ENCODE measurements at places on chromosomes 7 and 10.

- no peak overlapping the region for H3K4me3 ChIP-seq
- no peaks in the 10 kb centered on the region for H3K36me3 ChIP-seq
- no peaks in the 10 kb centered on the region for H3K4me1 ChIP-seq
- H3K27me3 ChIP-seq: no peaks in the 10 kb centered on the region
- no peak overlapping the region for H3K27ac ChIP-seq
Observed at GRCh38 chr10:31253237-31253636, 65.8 kb upstream of the ZEB1 start.

DNA sequence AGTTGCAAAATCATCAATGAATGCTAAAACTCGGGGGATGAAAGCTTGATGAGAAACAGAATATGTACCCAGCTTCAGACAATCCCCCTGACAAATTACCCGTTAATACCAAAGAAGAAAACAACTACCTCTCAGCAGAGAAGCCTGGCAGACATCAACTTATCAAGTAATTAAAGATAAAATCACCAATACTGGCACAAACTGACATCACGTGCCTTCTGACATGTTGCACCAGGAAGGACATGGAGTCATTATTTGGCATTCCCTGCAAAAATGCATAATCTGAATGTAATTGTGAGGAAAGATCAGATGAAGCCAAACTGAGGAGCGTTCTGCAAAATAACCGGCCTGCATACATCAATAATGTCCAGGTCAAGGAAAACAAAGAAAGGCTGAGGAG is 7.7 kb downstream of the SLIT1 start:
- peaks cover 3% of the 10 kb centered on the region for H3K27me3 ChIP-seq
- no peaks in the 10 kb centered on the region for H3K36me3 ChIP-seq
- DNase-seq: no peak

DNA sequence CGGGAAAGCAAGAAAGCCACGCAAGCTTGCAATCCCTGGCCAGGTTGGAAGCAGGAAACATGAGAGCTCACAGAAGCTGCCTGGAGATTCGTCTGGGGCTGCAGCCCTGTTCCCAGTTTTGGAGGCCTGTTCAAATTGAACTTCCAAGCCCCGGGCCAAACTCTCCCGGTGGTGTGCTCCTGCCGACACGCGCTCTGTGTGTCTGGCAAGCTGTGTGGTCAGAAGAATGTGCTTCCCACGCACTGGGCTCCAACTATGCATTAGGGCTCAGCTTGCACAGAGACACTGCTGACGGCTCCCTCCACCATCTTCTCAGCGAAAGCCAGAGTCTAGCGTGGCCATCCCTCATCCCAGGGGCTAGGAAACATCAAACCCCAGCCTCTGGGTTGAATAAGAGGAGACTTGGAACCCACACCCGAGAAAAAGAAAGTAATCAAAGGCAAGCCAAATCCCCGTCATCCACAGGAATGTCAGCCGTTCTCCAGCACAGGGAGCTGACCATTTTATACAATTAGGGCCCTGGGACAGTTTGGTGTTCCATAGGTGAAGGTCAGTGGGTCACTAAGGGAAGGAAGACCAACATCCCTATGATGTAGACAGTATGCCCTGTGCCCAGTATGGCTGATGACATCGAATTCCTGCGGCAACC is 107.2 kb downstream of the FGFR2 start:
- no peaks in the 10 kb centered on the region for H3K36me3 ChIP-seq
- H3K4me3 ChIP-seq: no peak overlapping the region
- no peaks in the 10 kb centered on the region for H3K4me1 ChIP-seq
- H3K27ac ChIP-seq: no peak overlapping the region
- DNase-seq: no peak

- H3K27me3 ChIP-seq: no peaks in the 10 kb centered on the region
- no peak overlapping the region for H3K4me3 ChIP-seq
- DNase-seq: no peak
- H3K4me1 ChIP-seq: no peaks in the 10 kb centered on the region
- no peak overlapping the region for H3K27ac ChIP-seq
Observed at GRCh38 chr10:128629111-128630096, 503.2 kb upstream of the MKI67 start.

DNA sequence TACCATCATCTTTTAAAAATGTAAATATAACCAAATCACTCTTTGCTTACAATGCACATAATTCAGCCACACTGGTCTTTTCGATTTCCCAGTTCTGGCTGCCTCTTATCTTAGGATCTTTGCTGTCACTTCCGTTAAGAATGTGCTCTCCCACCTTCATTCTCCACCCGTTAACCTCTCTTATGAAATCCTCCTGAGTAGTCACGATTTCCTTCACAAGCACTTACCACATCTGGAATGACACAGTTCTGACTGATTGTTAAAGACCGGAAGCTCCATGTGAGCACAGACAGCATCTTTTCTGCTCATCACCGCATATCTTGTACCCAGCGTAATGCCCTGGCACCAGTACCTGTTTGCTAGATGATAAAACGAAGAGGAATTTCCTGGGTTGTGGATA is 84.3 kb downstream of the CUL2 start:
- no peaks in the 10 kb centered on the region for H3K27me3 ChIP-seq
- no peaks in the 10 kb centered on the region for H3K4me1 ChIP-seq
- DNase-seq: no peak
- no peak overlapping the region for H3K27ac ChIP-seq
- peaks cover 12% of the 10 kb centered on the region for H3K36me3 ChIP-seq
- no peak overlapping the region for H3K4me3 ChIP-seq

- no peak overlapping the region for H3K4me3 ChIP-seq
- DNase-seq: no peak
- H3K27me3 ChIP-seq: no peaks in the 10 kb centered on the region
- H3K27ac ChIP-seq: no peak overlapping the region
- H3K4me1 ChIP-seq: no peaks in the 10 kb centered on the region
Observed at GRCh38 chr10:116931806-116932205, 73.2 kb downstream of the SHTN1 start.

DNA sequence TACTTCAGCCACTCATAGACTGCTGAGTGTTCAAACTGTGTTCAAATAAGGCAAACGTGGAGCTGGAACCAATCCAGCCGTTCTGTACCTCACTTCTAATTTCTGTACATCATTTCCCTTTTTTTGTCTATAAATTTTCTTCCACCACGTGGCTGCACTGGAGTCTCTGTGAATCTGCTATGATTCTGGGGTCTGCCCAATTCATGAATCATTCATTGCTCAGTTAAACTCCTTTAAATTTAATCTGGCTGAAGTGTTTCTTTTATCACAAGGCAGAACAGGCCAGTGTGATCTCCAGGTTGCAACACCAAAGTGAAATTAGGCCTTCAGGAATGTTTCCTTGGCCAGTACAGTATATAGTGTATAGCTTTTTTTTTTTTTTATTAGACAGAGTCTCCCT is 53.5 kb downstream of the DNAJC12 start:
- no peaks in the 10 kb centered on the region for H3K4me1 ChIP-seq
- H3K27ac ChIP-seq: no peak overlapping the region
- no peak for DNase-seq
- H3K36me3 ChIP-seq: no peaks in the 10 kb centered on the region
- H3K27me3 ChIP-seq: no peaks in the 10 kb centered on the region

DNA sequence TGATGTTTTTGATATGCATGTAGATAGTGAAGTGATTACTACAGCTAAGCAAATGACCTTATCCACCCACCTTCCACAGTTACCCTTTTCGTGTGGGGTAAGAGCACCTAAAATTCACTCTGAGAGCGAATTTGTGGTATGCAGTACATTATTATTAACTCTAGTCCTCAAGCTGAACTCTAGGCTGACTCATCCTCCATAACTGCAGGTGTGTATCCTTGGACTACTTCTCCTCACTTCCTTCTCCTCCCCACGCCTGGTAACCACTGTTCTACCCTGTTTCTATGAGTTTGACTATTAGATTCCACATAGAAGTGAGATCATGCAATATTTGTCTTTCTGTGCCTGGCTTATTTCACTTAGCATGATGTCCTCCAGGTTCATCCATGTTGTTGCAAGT is 484.6 kb downstream of the GATA3 start:
- no peak overlapping the region for H3K4me3 ChIP-seq
- H3K27me3 ChIP-seq: no peaks in the 10 kb centered on the region

DNA sequence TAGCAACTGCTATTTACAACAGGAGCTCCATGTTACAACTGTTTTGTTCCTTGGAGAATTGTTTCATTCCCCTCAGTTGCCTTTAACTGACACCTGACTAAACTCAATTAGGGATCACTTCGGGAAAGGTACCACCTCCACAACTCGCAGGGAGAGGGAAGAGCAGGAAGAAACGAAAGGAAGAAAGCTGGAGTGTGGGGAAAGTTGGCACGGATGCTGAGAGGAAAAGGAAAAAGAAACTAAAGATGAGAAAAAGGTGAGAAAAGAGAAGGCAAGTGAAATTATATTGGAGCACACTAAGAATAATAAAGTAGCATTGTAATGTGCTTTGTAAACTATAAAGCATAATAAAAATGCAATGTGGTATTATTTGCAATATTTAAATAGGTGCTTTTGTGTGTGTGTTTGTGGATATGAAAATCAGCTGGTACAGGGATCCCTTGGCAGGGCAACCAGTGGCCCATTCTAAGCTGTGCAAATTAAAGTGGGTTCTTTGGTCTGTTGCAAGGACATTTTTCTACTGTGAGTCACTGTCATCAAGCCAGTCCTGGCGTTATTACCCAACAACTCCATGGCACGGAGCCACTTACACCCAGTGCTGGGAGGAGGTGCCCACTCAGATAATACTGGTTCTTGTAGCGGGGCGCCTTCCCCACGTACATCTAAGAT is 45.9 kb downstream of the HIPK2 start:
- H3K36me3 ChIP-seq: no peaks in the 10 kb centered on the region
- no peak overlapping the region for H3K4me3 ChIP-seq
- no peaks in the 10 kb centered on the region for H3K4me1 ChIP-seq
- no peak overlapping the region for H3K27ac ChIP-seq
- DNase-seq: no peak

GRCh38 chr7:75732764-75733630 is 5.7 kb downstream of the HIP1 start:
- H3K36me3 ChIP-seq: no peaks in the 10 kb centered on the region
- H3K4me3 ChIP-seq: no peak overlapping the region
- H3K4me1 ChIP-seq: peaks cover 16% of the 10 kb centered on the region
- H3K27me3 ChIP-seq: no peaks in the 10 kb centered on the region

DNA sequence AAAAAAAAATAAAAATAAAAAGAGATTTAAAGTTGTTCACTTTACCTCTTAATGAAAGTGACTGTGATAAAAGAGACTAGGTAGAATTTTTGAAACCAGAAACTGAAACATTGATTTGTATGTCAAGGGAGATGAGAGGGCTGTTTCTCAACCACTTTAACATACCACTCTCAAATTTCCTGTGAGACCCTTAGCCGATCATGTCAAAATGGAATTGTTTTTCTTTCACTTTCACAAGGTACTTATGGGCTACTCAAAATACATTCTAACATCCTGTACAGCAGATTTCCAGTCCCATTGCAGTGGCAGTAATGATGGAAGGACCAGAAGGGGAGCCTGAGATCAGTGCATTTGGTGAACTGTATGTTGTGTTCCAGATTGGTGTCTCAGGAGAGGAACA is 261.2 kb downstream of the PPP1R3A start:
- DNase-seq: no peak
- H3K4me3 ChIP-seq: no peak overlapping the region
- no peaks in the 10 kb centered on the region for H3K36me3 ChIP-seq

All from effector memory CD4-positive, alpha-beta T cell (primary cell).